ENCODE measurements at places on chromosomes 7 and 10.

- DNase-seq: no peak
Measured at GRCh38 chr10:70442332-70442988, 979 bp upstream of the NODAL start.

DNA sequence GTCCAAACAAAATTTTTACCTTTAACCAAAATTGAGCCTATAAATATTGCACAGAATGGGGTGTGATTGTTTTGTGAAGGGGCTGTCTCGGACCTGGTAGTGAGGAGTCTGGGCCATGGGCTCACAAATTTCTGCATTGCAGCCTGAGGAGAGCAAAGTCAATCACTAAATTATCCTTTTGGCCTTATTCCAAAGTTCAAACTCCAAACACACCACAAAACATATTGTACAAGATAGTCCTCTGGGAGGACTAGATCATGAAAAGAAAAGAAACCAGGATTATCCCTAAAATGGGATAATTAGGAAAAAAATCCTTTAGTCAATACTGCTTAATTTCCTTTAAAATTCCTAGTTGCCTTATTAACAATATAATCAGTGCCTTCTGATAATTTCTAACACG lies 115.5 kb downstream of the BUB3 start:
- DNase-seq: no peak

DNA sequence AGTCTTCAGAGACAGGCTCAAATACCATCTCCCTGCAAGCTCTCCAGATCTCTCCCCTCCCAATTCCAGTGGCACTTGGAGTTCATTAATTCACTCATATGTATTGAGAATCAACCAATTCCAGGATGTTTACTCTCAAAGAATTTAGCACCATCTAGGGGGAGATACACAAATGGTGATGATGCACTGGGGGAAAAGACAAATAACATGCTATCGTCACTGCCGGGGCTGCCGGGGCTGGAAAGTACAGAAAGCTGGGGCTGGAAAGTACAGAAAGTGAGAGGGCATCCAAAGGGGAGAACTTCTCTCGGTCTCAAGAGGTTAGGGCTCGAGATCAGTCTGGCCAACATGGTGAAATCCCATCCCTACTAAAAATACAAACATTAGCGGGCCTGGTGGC lies 118.7 kb downstream of the MKX start:
- DNase-seq: no peak

DNA sequence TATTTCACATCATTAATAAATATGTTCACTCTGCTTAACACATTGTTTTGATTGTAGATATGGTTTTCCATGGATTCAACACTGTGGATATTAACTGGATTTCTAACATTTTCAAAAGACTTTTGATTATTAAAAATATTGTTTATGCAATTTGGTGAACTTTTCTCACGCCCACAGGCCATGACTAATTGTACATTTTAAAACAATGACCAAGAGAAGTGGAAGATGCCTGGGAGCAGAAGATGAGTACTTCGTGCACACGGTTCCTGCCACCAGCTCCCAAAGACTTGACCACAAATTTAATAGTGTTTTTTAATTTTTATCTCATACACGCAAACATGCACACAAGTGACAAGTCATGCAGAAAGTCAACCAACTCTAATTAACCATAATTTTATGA lies 451.0 kb upstream of the ADARB2 start:
- DNase-seq: no peak

DNA sequence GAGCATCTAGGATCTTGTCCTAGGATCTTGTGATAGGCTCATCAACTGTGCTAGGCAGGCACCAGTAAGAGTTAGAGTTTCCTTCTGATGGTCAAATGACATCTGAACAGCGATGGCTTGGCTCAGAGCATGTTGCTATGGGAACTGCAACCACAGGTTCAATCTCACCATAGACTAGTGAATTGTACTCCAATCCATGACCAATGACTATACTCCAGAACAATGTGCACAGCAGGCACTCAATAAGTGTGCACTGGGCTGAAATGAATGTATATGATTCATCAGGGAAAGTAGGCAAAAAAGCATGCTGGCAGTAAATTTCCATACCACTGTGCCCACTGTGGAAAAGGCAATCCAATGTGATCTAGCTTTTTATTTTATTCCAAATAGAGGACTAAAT lies 163.6 kb upstream of the HPS1 start:
- DNase-seq: no peak

- no peak for DNase-seq
Measured at GRCh38 chr7:157077986-157078644, 60.6 kb upstream of the UBE3C start.

DNA sequence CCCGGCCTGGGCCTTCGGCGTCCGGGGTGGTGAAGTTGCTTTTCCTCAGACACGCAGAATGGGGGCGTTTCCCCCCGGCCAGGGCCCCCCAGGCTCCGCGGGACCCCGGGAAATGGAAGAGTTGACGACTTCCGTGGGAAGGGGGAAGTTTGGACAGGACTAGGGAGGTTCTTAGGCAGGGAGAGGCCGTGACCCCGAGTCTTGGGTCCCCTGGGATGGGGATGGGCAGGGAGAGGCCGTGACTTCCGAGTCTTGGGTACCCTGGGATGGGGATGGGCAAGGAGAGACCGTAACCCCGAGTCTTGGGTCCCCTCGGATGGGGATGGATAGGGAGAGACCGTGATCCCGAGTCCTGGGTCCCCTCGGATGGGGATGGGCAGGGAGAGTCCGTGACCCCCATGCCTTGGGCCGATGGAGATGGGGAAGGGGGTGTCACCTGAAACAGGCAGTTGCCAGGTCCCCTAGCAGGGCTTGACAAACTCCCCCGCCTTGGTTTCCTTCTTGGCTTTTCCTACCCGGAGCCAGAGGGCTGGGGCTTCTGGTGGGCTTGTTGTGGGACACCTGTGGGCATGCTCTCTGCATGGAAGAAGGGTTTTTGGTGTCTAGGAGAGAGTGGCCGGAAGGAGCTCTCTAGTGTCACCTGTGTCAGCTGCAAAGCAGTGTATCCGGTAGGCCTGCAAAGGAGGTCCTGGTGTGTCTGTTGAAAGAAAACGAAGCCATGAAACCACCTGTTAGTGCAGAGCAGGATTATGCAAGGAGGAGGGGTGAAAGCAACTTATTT lies 1.1 kb downstream of the TRRAP start:
- DNase-seq: peak; percentile 67

DNA sequence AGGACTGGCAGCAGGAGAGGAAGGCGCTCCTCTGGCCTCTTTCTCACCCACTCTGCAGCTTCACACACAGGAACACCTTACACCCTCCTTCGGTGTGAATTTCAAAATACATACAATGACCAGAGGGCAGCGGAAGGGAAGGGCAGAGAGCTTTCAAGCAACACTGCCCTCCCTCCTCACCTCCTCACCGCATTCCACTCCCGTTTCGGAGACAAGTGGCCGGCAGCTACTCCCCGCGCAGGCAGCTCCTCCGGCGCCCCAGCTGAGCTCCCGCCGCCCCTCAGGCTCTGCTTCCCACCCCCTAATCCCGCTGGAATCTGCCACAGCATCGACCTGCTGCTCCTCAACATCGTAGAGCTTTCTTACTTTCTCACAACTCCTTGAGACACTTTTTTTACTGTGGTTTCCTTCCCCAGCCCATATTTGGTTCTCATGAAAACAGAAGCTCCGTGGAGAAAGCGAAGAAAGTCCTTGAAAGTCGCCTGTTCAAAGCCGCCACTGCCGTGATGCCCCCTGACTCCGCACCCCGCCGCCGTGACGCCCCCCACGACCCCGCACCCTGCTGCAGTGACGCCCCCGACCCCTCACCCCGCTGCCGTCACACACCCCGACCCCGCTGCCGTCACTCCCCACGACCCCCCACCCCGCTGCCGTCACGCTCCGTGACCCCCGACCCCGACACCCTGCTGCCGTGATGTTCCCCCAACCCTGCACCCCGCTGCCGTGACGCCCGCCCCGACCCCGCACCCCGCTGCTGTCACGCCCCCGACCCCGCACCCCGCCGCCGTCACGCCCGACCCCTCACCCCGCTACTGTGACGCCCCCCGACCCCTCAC lies 14.6 kb upstream of the GPER1 start:
- DNase-seq: no peak

DNA sequence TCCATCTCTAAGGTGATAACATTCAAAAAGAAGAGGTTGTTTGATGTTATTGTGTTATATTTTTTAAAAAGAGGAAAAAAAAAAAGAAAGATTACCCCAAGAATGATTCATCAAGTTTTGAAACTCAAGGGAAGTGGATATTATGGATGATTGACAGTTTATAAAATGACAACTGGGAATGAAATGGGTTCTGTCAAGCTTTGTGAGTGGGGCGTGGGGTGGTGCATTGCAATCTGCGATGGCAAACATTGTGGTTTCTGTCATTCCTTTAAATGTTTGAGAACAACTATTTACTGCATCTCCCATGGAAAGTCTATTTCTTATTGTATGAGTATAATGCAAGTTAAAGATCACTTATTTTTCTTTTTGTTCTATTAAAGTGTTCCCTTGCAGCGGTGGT lies 297.0 kb downstream of the CCDC3 start:
- no peak for DNase-seq

GRCh38 chr10:123879606-123880257 lies 11.9 kb downstream of the CPXM2 start:
- DNase-seq: no peak

GRCh38 chr10:37734971-37735370 lies 122.4 kb downstream of the ZNF248 start:
- DNase-seq: no peak

- no peak for DNase-seq
Measured at GRCh38 chr10:8544057-8544380, 489.5 kb downstream of the GATA3 start.

DNA sequence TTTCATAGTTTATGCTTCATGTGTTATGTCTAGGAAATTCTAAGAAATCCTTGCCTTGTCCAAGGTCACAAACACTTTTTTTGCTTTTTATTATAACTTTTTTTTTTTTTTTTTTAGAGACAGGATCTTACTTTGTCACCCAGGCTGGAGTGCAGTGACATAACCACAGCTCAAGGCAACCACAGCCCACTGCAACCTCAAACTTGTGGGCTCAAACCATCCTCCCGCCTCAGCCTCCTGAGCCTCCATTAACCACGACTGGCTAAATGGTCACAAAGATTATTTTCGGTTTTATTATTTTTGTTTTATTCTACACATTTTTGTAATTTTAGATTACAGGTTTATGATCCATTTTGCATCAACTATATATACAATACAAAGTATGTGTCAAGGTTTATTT lies 7.1 kb upstream of the FAM204A start:
- DNase-seq: no peak

DNA sequence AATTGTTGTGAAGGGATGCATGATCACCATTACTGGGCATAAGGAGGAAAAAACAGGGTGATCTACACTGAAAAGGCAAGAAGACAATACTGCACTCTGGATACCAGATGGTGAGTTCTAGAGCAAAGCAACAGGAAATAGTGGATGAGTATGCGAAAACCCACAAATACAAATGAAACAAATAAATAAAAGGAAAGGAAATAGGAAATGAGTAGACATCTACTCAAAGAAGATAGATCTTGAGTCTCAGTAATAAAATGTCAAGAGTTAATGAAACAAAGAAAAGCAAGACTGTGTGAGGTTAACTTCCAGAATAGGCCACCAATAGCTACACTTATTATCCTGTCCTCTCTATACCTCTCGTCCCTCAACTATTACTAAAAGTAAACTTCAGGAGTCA lies 11.7 kb downstream of the ORC5 start:
- DNase-seq: no peak

DNA sequence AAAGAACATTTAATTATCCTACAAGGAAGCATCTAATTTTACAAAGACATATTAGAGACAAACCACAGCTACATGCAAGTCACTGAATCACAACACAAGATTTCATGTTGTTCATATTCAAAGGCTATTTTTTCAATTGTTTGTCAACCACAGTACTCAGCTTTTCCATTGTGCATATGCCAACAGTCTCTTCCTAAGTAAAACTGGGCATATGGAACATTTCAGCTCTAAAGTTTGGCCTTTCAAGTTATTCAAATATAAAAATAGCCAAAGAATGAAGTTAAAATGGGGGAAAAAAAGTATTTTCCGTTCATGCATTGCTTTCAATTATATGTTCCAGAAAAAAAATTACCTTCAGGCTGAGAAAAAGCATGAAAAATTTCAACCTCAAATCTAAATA lies 537.9 kb downstream of the PLXDC2 start:
- DNase-seq: no peak

GRCh38 chr7:607938-608337 lies 88.3 kb upstream of the PDGFA start:
- DNase-seq: no peak

- DNase-seq: peak; percentile 49
Measured at GRCh38 chr7:158252081-158252836, 335.4 kb downstream of the PTPRN2 start.

- DNase-seq: no peak
Measured at GRCh38 chr7:100170101-100170897, 1.9 kb upstream of the GAL3ST4 start.

- no peak for DNase-seq
Measured at GRCh38 chr7:87570178-87570577, 30.5 kb downstream of the ABCB1 start.

GRCh38 chr10:6795541-6795940 lies 215.5 kb upstream of the PRKCQ start:
- DNase-seq: no peak

- DNase-seq: no peak
Measured at GRCh38 chr7:22676385-22676784, 50.6 kb upstream of the IL6 start.

DNA sequence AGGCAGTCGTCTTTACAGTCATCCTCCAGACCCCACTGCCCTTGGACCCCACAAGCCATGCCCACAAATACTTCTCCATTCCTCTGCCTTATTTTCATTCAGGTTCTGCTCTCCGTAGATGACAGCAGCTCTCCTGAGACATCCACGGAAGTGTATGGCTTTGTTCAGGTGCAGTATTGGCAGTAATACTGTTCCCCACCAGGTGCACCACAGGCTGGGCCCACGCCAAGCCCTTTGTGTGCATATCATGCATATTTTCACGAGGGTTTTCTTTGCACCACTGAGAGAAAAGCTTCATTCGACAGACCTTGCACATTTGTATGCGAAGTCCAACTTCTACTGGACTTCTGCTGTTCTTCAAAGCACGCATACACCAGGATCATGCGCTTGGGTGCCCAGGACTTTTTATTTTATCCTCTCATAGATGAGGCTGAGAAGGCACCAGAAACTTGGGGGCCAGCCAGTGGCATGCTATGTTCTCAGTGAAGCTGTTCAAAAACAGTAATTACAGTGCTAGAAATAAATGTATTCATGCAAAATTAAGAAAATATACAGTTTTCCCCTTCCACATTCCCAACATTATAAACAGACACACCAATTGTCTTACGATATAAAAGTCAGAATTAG lies 37.8 kb upstream of the PITRM1 start:
- no peak for DNase-seq

GRCh38 chr7:158473221-158473620 lies 114.4 kb downstream of the PTPRN2 start:
- peak; percentile 50 for DNase-seq

- DNase-seq: no peak
Measured at GRCh38 chr7:153470004-153470671, 582.1 kb upstream of the DPP6 start.

GRCh38 chr10:1737222-1738061 lies at the start of gene ADARB2:
ADARB2 (minus strand) TSS chr10:1737525.
- DNase-seq: peak; percentile 27

DNA sequence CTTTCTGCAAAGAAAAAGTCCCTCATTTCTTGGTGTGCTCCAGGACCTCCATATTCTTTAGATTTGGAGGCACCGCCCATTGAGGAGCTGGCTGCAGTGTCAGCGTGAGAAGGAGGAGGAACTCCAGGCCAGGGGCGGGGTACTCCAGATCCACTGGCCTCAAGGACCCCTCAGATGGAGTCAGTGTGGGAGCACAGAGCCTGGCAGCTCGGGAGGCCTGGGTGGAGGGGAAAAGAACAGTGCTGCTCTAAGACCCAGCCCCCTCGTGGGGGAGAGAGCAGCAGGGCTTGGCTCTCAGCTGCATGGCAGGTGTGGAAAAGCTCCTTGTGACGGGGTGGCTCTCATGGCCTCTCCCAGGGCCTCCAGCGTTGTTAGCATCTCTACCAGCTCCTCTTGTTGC lies 70.5 kb downstream of the ITGB1 start:
- no peak for DNase-seq

Measured in NCI-H524 (cell line).